Activated CD4-positive, alpha-beta T cell treated with anti-CD3 and anti-CD28 coated beads, Interleukin-2, amount 50 U/mL, for 4 hours (primary cell): ENCODE measurements at places on chromosomes 16 and 17.

DNA sequence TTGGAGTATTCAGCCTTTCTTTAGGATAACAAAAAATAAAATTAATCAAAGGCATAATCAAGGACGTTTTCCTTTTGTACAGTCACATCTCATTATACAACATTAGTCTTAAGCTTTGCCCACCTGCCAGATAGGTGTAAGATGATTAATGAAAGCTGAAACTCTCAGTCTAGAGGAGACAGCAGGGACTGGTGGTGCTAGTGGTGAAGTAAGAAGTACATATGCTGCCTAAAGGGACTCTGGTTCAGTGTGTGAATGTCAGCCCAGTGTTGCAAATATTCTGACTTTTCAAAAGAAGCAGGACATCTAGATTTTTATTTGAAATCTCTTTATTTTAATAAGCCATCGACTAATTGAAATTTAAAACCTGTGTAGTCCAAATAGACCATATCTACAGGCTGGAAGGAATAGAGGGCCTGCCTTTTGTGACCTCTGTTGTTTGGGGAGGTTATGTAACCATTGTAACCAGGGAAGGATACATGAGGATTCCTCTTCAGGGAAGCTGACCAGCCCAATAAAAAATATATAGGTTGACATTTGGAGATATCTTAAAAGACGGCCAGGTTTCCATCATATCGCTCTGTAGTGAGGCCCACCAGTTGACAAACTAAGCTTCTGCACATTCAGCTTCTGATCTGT is 54.1 kb downstream of the FTO start:
- DNase-seq = no peak

- no peak for DNase-seq
Observed at GRCh38 chr17:50764734-50765149, 2.6 kb downstream of the ANKRD40CL start.

GRCh38 chr17:60073621-60074020 is 5.1 kb downstream of the HEATR6 start:
- DNase-seq = no peak

- no peak for DNase-seq
Observed at GRCh38 chr16:75821117-75821516, 94.8 kb upstream of the CPHXL start.

DNA sequence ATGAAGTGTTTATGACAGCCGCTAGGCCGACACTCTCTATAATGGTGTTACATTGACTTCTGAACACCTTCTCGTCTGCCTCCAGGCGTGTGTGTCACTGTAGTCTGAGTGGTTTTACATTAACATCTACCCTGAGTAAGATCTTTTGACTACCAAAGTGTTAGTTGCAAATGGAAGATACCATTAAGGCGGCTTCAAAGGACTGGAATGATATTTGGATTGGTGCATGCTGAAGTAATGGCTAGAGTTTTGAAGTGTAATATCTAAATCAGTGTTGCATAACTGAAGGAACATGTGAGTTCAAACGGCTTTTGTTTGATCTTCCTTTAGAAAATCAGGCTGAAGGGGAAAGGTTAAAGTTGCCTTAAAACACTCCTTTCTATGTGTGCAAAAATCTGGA is 52.2 kb downstream of the BCAS3 start:
- no peak for DNase-seq

GRCh38 chr16:359067-359763 is 6.7 kb upstream of the AXIN1 start:
- no peak for DNase-seq

DNA sequence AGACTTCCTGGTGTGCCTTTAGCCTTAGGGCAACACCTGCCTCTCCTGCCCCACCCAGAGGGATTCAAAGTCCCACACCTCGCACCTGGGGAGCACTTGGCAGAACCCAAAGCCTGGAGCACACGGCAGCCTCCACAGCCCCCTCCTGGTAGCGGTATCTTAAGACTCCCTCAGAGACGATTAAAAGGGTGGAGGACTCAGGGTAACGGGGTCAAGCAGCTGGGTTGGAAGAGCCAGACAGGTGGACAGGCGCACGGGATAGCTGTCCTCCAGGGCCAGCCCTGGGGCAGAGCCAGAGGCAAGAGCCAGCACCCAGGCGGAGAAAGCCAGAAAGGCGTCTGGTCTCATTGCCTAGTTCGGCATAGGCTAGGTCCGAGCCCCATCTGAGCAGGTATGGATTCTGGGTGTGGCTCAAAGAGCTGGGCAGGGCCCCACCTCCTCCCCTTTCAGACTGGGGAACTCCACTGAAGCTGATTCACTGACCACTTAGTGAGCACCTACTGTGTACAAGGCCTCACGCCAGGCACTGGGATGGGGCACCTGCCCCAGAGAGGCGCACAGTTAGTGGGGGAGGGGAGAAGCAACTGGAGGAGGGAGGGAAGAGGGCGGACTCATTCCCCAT is 55.0 kb upstream of the MEAK7 start:
- DNase-seq = no peak

- DNase-seq = no peak
Observed at GRCh38 chr16:51971184-51971583, 575.8 kb downstream of the TOX3 start.

DNA sequence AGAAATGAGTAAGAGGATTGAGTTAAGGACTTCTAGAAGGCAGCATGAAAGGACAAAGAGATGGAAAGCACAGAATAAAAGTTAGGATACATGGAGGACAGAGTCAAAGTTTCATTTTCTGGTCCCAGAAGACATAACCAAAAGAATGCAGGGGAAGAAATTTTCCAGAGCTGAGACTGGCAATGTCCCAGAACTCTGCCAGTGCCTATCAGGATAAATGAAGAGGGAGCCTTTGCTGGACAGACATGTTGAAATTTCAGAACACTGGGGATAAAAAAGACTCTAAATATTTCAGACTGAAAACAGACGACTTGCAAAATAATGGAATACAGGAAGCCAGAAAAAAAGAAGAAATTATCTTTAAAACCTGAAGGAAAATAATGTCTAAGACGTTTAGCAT is 55.7 kb downstream of the NT5M start:
- no peak for DNase-seq

GRCh38 chr17:14451729-14452191 is 150.9 kb downstream of the HS3ST3B1 start:
- DNase-seq = no peak

DNA sequence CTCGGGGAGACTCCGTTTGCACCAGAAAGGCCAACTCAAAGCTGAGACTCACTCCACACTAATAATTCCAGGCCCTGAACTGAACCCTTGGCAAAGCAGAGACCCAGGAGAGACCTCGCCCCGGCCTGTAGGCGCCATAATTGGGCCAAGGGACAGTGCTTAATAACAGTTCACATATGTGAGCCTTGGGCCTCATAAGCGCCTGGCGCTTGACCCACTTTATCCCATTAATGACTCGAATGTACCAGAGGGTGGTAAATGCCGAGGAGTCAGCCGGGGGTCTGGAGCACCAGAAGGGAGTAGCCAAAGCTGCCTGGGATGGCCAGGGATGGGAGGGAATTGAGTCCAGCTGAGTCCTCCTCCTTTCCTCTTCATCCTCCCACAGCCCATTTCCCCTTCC is 24.6 kb downstream of the SLC6A4 start:
- no peak for DNase-seq

DNA sequence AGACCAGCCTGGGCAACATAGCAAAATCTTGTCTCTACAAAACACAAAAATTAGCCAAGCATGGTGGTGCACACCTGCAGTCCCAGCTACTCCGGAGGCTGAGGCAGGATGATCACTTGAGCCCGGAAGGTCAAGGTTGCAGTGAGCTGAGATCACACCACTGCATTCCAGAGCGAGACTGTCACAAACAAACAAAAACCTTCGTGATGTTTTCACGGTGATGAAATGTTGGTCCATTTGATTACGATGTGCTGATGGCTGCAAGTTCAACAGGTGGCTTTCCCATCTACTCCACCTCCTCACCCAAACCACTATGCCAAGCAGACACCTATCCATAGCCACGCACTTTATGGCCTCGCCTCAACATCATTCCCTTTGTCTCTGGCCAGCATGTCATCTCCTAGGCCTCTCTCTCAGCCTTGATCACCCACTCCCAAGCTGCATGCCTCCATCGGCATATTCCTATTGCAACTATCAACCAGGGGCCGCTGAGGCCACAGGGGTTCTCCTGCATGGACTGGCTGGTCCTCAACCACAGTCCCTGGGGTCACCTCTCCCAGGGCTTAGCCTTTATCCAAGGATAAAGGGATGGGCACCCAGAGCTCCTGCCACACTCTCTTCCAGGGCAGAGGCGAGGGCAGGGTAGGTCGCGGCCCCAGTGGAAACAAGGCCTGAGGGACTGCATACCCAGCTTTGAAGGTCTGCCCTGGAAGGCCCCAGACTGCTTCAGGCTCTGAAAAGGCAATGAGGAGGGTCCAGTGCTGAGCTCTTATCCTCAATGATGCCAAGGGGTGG is 17.1 kb upstream of the ALOX15B start:
- no peak for DNase-seq

GRCh38 chr16:82240111-82240510 is 70.1 kb upstream of the MPHOSPH6 start:
- DNase-seq = no peak

GRCh38 chr17:17796787-17797061 is 40.1 kb downstream of the SREBF1 start:
- no peak for DNase-seq

- no peak for DNase-seq
Observed at GRCh38 chr16:69859105-69859989, 91.8 kb upstream of the CLEC18A start.

- DNase-seq = no peak
Observed at GRCh38 chr17:2137342-2138098, 82.6 kb downstream of the HIC1 start.

GRCh38 chr17:38674749-38675615 is at the start of gene EPOP:
Gene EPOP (minus strand): TSS chr17:38674957. CDS start chr17:38674495, 462 bp downstream.
- peak; percentile 87 for DNase-seq

- no peak for DNase-seq
Observed at GRCh38 chr16:89237733-89238132, 20.2 kb downstream of the ZNF778 start.

DNA sequence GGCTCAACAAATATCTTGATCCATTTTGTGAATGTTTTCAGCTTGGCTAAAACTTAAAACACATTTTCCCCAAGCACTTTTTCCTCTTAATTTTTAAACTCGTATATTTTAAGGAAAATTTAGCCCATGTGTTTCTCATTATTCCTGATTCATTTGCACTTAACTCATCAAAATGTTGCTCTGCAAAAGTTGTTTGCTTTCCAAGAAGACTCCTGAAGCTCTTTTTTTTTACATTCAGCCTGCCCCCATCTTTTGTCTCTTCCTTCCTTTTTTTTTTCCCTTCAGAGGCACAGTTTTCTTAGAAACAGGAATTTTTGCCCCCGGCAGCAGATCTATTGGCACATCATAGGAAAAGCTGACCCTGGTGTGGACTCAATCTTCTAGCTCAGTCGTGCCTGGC is 155.0 kb upstream of the SALL1 start:
- DNase-seq = no peak

GRCh38 chr17:67993998-67994361 is 2.3 kb downstream of the C17orf58 start:
- peak; percentile 12 for DNase-seq

- DNase-seq = no peak
Observed at GRCh38 chr16:85607796-85608514, 5.2 kb upstream of the GSE1 start.

GRCh38 chr17:78133179-78133951 is 2.8 kb downstream of the TMC8 start:
- DNase-seq = no peak

GRCh38 chr17:21288571-21289017 is 4.1 kb downstream of the MAP2K3 start:
- DNase-seq = no peak

GRCh38 chr17:39332092-39332491 is 69.3 kb downstream of the FBXL20 start:
- DNase-seq = no peak

GRCh38 chr17:78409191-78409928 is 30.9 kb downstream of the PGS1 start:
- no peak for DNase-seq

- DNase-seq = no peak
Observed at GRCh38 chr16:55672471-55672870, 16.7 kb downstream of the SLC6A2 start.
